ENCODE measurements at places on chromosomes 1 and 21. TPM values are rescaled to one million over a fixed set of nuclear protein-coding genes. Genes with fewer than 3 reads are reported as not detected.

Gene A3GALT2
- 0.07 TPM for polyA plus RNA-seq

Gene KISS1
- 5.2 TPM for polyA plus RNA-seq

Gene FAF1
- polyA plus RNA-seq: 13.9 TPM

Gene MASP2
- not detected for polyA plus RNA-seq

DNA sequence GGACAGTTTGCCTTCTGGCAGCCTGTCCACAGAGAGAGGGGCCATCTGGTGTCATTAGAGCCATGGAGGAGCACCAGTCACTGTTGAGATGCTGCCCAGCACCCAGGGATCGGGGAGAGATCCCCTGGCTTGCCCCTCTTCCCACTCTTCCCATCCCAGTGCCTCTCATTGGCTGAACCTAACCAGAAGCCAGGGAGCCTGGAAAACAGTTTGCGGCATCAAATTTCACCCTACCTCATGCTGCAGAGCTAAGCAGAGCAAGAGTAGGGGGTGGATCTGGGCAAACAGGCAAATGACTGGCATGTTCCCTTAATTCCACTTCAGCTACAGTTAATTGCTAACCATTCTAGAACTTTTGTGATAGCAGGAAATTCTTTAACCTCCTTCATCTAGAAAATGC lies 19.1 kb downstream of the TRAF5 start:
- H3K36me3 ChIP-seq: no peaks in the 10 kb centered on the region
- H3K27ac ChIP-seq: no peak overlapping the region
- peaks cover 16% of the 10 kb centered on the region for H3K4me1 ChIP-seq
- no peak for DNase-seq
- H3K27me3 ChIP-seq: no peaks in the 10 kb centered on the region

DNA sequence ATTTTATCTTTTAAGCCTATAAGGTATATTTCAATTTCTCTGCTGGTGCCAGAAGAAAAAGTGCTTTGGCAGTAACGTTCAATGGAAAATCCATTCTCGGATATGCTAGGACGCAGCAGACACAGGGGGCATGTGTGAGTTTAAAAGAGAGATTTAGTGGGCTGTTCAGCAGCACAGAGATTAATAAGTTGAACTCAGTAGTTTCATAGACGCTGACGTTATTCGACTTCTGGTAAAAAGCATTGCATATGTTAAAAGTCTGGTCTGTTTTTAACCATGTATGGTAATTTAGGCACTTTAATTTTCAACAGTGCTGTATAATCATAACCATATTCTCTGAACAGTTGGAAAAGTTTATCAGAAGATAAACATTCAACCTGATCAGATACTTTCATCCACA lies 99.6 kb downstream of the ATP6V1G3 start:
- no peaks in the 10 kb centered on the region for H3K27me3 ChIP-seq
- no peaks in the 10 kb centered on the region for H3K36me3 ChIP-seq
- H3K4me1 ChIP-seq: no peaks in the 10 kb centered on the region
- DNase-seq: no peak
- no peak overlapping the region for H3K27ac ChIP-seq

- DNase-seq: no peak
- no peak overlapping the region for H3K4me3 ChIP-seq
- H3K27ac ChIP-seq: no peak overlapping the region
- H3K4me1 ChIP-seq: no peaks in the 10 kb centered on the region
- H3K27me3 ChIP-seq: no peaks in the 10 kb centered on the region
These were observed 39.2 kb upstream of the SCMH1 start for GRCh38 chr1:41281334-41281733.

DNA sequence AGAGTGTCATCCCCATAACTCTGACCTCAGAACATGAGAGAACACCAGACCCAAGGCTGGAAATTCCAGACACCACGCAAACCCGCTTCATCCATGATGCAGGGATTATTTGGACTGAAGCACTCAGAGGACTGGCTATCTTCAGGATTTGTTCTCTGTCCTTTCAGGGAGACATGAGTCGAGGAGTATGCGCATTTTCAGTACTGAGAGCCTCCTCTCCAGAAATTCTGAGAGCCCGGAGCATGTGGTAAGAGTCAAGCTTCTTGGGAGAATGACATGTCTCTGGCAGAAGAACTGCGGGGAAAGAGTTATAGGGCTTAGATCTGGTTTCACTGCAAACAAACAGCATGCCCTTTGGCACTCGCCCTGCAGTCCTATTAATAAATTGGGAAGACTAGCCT lies 6.9 kb downstream of the LAX1 start:
- H3K27ac ChIP-seq: no peak overlapping the region
- H3K27me3 ChIP-seq: no peaks in the 10 kb centered on the region
- H3K36me3 ChIP-seq: no peaks in the 10 kb centered on the region
- no peak overlapping the region for H3K4me3 ChIP-seq

Measured in pancreas (tissue), 10 donors.